Caudate nucleus (tissue), 63 donors: ENCODE measurements at places on chromosomes 2 and 18.

- no peak for DNase-seq
These were observed 838.3 kb downstream of the SLC4A3 start for GRCh38 chr2:220465700-220466099.

DNA sequence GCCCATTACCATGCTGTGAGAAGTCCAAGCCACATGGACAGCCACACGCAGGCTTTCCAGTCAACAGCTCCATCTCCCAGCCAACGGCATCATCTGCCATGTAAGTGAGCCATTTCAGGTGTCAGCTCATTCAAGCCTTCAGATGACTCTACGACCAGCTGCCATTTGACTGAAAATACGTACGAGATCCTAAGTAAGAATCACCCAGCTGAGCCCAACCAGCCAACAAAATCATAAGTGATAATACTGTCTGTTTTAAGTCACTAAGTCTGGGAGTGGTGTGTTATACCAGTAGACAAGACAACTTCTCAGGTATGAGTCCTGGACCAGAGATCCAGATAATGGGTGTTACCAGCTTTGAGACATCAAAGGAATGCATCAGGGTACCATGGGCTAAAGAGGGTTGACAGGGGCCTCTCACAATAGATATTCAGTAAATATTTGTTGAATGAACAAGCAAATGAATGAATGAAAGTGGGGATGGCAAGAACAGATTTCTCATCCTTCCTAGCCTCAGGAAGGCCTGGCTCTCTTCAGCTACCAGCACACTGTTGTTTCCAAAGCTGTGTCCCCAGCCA lies 52.9 kb upstream of the CTIF start:
- no peak for DNase-seq

DNA sequence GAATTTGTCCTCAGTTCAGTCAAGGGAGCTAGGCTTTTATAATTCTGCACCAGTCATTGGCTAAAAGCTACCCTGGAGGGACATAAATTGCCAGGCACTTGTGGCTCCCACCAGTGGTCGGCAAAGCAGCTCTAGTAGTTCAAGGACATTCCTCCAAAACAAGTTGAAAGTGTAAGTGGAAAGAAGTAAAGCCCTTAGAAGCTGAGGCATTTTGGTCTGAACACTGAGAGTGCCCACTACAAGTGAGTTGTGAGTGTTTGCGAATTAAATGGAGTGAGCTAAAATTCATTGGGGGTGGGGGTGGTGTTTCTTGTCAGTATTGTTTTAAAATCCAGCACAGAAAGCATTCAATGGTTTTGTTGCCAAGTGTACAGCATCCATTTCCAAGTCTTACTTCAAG lies 879.9 kb upstream of the CDH2 start:
- no peak for DNase-seq

- DNase-seq = no peak
These were observed 8.9 kb downstream of the FBXO36 start for GRCh38 chr2:229931241-229931640.

GRCh38 chr2:226514895-226515294 lies 284.7 kb downstream of the IRS1 start:
- no peak for DNase-seq

GRCh38 chr2:167451496-167452289 lies 563.4 kb downstream of the XIRP2 start:
- no peak for DNase-seq

DNA sequence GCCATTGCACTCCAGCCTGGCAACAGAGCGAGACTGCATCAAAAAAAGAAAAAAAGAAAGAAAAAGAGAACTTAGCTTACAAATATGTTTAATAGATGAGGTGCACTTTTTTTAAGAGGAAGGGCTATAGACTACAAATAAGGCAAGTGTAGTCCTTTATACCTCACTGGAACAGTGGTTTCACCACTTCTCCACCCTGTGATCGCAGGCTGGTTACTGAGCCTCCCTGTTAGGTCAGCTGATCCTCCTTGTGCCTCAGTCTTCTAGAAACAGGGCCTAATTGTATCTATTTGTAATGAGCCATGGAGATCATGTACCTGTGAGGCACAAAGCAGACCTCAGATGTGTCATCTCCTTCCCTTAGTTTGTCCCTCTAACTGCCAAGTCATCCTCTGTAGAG lies 4.5 kb downstream of the CXCR2 start:
- DNase-seq = no peak

- DNase-seq = no peak
These were observed 14.7 kb downstream of the CDK15 start for GRCh38 chr2:201821080-201821479.

DNA sequence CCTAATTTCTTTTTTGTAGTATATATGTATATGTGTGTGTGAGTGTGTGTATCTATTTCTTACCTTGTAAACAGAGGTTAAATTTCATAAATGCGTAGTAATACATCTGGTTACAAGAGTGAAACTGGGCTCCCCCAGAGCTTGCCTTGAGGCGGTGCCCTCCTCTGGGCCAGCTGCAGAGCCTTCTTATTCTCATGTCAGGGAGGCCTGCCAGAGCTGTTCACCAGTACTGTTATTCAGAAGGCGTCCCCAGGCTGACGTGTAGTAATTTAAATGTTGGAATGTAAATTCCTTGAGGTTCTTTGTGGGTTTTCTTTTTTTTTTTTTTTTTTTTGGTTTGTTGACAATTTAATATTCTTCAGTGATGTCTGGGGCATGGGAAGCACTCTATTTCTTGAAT lies 11.2 kb downstream of the COPS8 start:
- no peak for DNase-seq

DNA sequence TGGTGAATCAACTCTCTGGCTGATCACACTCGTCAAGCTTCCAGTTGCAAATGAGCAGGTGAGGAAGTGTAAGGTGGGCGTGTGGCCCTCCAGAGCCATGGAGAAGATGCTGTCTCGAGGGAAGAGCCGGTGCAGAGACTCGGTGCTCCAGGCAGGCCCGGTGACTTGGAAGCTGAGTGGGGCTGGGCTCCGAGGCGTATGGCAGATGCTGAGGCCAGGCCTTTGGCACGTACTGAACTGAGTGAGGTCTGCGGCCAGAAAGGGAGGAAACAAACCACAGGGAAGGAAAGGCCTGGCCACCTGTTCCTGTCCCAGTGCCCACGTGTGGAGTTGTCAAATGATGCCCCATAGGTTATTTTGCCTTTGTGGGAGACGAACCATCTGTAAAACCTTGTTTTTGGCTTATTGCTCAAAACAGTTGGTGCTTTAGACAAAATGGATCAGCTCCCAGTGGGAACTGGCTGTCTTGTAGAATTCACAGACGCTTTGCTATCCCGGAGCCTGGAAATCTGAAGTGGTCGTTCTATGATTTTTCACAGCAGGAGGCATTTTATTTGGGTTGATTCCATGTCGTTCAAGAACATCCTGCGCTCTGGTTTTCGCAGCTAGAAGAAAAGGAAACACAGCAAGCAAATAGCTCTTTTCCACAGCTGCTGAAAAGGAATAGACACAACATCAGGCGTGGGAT lies 117.5 kb upstream of the TMEM18 start:
- DNase-seq = no peak

GRCh38 chr2:74328573-74328972 lies 14.6 kb downstream of the SLC4A5 start:
- DNase-seq = no peak

GRCh38 chr18:62767836-62768557 lies 52.7 kb downstream of the PHLPP1 start:
- no peak for DNase-seq

DNA sequence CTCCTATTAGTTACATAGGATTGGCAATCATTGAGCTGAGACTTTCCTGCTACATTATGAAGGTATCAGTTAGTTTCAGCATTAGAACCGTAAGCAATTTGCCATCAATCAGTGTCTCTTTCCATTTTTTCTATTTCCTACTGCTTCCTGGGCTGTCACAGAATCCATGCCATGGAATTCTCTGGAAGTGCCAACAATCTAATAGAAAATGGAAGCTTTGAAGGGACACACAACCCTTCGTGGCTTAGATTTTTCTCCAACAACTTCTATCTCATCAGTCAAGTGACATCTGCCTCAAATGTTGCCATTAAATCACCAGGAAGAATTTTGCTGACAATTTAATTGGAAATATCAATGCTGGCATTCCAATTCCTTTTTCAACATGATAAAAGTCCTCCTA lies 183.5 kb upstream of the PARD3B start:
- no peak for DNase-seq

DNA sequence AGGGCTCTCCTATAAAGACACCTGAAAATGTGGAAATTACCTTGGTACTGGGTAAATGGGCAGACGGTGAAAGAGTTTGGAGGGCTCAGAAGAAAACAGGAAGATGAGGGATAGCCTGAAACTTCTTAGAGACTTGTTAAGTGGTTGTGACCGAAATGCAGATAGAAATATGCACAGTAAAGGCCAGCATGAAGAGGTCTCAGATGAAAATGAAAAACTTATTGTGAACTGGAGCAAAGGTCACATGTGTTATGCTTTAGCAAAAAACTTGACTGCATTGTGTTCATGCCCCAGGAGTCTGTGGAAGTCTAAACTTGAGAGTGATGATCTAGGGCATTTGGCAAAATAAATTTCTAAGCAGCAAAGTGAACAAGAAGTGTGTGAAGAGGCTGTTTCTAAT lies 137.1 kb downstream of the CBLN2 start:
- no peak for DNase-seq

DNA sequence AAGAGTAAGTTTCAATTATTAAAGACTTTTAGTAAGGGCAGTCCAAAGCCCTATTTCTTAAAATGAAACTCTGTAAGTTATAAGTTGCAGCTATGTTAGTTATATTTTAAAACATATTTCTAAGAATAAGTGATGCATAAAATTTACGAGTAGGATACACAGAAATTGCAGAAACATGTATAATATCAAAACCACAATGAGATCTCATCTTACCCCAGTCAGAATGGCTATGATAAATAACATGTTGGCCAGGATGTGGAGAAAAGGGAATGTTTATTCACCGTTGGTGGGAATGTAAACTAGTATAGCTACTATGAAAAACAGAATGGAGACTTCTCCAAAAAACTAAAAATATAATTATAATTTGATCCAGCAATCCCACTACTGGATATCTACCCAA lies 201.2 kb downstream of the CBLN2 start:
- DNase-seq = no peak

- no peak for DNase-seq
These were observed 30.4 kb upstream of the MYO3B start for GRCh38 chr2:170147576-170147975.

GRCh38 chr18:48348739-48349138 lies 60.4 kb downstream of the ZBTB7C start:
- no peak for DNase-seq

DNA sequence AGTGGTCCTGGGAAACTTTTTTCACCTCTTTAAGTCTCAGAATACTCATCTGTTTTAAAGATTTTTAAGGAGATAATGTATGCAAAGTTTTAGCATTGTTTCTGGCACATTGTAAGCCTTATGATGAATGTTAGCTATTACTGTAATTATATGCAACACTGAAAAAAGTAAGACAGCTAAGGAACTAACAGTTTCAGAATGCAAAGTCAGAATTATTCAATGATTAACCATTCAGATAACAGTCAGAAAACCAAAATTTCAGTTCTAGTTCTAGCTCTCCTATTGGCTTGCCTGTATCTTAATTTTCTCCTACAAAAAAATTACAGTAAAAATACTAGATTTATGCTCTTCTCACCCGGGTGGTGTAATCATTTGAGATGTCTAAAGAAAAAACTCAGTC lies 101.1 kb downstream of the SLC4A10 start:
- no peak for DNase-seq

GRCh38 chr18:58662118-58662517 lies 9.1 kb upstream of the MALT1 start:
- no peak for DNase-seq

DNA sequence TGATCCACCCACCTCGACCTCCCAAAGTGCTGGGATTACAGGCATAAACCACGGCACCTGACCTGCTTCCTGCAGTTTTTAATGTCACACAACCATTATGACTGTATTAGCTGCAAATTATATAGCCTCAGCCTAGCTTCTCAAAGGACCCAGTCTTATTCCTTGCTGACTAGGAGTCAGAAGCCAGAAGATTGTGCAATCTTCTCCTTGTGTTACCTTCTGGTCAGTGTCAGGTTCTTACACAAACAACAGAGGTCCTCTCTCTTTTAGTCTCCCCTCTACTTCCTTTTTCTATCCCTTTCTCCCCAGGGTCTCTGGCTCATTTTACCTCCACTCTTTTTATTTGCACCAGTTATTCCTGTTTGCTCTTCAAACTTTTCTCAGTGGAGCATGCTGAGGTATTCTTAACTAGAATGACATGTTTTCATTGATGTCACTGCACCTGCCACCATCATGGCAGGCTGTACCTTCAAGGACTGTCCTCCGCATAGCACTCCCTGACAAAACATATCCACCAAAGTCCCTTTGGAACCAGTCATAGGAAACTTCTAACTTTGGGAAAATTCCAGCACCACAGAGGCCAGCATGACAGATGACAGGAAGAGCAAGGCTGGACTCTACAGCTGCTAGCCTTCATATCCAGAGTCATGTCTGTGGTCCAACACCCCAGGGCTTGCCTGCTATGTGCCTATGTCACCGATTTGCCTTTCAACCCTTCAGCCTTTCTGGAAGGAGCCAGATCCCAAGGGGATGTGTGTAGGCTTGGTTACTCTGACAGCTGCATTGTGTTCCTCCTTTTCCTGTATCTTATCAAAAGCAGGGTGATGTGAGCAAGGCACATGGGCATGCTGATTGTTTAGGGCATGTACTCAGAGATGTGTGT lies 45.2 kb upstream of the EPC2 start:
- no peak for DNase-seq

DNA sequence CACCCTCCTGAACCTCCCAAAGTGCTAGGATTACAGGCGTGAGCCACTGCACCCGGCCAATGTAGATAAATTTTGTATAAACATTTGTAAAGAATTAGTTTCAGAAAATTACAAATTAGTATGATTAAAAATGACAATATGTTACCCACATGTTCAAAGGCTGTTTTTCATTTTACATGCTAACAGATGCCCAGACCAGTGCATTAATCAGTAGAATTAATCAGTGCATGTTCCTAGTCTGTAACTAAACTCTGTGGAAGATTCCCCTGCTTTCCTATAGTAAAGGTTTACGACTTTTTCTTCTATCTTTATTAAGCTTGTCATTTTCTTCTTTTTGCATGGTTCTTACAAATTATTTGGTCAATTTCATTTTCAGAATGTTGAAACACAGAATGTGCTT lies 65.8 kb downstream of the UGGT1 start:
- no peak for DNase-seq

DNA sequence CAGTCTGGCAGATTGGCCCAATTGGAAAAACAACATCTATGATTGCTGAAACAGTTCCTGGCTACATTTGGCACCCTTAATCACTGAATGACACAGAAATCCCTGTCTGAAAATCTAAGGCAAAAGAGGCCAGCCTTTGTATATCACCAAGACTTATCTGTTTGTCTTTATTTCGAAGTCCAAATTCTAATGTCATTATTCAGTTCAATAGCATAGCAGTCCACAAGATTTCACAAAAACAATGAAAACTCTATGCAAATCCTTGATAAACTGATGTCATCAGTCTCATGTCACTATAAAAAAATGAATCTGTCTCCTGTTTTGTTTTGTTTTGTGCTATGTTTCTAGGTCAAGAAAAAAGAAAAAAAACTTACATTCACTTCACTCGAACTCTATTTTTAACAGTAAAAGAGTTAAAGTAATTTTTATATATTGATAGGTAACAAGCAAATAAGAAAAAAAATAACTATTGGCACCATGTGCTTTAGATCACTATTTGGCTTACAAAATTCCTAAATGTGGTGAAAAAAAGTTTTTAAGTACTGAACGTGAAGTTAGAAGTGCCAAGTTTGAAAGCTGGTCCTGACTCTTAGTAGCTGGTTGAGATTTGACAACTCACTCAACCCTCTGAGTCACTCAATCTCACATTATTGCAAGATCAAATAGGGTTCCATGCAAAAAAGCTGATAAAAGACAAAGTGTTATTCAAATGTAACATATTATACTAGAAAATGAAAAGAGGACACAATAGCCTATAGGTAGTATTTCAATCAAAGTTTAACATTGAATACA lies 359.3 kb downstream of the IRS1 start:
- DNase-seq = no peak
